ENCODE measurements at places on chromosomes 7 and 10.

DNA sequence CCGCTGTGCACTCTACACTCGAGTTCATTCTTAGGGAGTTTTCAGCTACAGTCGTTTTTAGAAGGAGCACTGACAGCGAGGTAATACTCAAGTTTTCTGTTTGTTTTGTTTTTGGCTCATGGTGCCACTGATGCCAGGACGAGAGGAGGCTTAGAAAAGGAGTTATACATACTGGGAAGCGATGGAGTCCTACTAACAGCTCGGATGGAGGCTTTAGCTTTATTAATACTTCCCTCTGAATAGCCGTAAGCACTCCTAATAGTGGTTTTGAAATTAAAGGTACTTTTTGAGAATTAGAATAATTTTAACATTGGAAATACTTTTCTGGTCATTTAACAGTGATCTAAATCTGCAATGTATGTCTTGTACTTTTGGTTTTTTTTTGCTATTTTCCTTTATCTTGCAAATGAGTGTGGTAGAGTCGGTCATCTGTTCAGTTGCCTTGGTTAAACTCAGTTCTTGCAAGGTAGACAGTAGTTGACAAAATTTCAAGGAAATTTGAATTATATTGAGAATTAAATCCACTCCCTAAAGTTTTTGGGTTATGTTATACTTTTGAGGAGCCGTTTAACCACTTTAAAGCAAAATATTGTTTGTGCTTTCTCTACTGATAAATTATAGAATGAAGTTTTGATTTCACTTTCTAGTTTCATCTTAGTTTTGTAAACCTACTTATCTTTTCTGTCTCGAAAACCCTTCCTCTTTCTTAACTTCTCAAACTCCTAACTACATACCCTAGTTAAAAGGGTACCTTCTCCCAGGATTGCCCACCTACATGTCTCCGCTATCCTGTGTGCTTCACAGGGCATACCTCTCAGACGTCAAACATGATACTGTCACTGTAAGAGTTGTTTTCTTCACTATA lies 1.5 kb downstream of the HBP1 start:
- DNase-seq = no peak

GRCh38 chr10:101691081-101691480 lies 3.9 kb downstream of the FBXW4 start:
- no peak for DNase-seq

DNA sequence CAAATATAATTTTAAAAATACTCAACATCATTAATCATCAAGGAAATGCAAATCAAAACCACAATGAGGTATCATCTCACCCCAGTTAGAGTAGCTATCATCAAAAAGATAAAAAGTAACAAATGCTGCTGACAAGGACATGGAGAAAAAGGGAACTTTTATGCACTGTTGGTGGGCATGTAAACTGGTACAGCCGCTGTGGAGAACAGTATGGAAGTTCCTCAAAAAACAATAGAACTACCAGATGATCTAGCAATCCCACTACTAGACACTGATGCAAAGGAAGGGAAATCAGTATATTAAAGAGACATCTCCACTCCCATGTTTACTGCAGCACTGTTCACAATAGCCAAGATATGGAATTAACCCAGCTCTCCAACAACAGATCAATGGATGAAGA lies 384.5 kb downstream of the PLXDC2 start:
- no peak for DNase-seq

GRCh38 chr10:11231285-11231684 lies 213.6 kb downstream of the CELF2 start:
- no peak for DNase-seq

GRCh38 chr10:297567-297966 lies 162.3 kb downstream of the ZMYND11 start:
- DNase-seq = no peak

- peak; percentile 93 for DNase-seq
Observed at GRCh38 chr7:92778972-92779371, 57.4 kb downstream of the CDK6 start.

DNA sequence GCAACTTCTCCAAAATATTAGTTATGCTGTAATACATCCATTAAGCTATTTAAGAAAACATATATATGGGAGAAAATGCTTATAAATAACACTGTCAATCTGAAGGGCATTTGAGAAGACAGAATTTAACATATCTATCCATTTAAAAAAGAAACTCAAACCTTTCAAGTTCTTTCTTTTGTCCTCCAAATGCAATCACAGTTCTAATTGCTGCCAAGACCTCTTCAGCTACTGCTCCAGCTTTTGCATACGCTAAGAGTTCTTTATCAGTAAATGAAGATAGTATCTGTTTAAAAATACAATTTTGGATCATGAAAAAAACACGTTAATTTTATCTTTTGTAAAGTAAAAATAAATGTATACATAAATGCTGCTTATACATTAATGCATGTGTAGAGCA lies 39.6 kb downstream of the ABCB1 start:
- no peak for DNase-seq

DNA sequence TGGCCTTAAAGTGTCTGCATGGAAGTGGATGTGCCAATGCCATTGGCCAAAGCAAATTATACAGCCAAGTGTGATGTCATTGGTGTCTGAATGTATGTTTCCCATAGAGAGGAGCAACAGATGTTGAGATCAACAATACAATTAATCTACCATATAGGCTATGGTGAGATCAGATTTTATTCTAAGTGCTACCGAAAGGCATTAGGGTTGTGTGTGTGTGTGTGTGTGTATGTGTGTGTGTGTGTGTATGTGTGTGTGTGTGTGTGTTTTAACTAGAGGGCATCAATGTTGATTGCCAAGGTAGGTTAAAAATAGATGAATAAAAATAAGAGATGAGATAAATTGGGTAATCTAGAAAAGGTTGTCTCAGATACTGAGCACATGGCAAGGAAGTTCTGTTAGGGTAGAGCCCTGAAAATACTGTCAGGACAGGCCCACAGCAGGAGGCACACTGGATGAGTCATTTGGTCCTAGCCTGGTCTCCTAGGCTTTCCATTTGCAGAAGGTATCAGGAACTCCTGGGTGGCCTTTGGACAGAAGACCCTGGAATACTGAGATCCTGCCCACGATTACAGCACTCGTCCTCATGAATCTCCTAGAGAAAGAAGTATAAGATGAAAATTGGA lies 446.0 kb upstream of the PODXL start:
- DNase-seq = peak; percentile 4

DNA sequence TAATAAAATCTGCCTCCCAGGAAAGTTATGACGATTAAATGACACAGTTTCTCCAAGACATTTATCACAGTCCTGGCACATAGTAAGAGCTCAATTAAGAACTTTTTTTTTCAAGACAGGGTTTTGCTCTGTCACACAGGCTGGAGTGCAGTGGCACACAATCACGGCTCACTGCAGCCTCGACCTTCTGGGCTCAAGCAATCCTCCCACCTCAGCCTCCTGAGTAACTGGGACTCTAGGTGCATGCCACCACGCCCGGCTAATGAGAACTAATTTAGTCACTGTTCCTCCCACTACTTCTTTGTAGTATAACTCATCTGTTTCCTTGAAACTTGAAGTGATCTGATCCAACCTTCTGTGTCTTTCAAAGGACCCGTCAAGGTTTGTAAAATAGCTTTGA lies 42.2 kb upstream of the MXI1 start:
- DNase-seq = no peak

GRCh38 chr7:100745184-100745583 lies 11.8 kb downstream of the ZAN start:
- DNase-seq = no peak

GRCh38 chr10:33102071-33102470 lies 144.0 kb upstream of the ITGB1 start:
- DNase-seq = no peak

- no peak for DNase-seq
Observed at GRCh38 chr10:772227-772637, 82.8 kb upstream of the DIP2C start.

DNA sequence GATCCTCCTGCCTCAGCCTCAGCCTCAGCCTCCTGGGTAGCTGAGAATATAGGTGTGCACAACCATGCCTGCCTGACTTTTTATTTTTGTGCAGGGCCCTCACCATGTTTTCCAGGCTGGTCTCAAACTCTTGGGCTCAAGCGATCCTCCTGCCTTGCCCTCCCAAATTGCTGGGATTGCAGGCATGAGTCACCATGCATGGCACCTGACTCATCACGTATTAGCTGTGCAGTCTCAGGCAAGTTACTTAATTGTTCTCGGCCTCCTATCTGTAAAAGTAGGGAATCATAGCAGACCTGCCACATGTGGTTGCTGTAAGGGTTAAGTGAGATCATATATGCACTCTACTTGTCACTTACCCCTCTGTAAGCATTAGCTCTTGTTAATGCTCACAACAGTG lies 117.2 kb downstream of the ANLN start:
- peak; percentile 68 for DNase-seq

- DNase-seq = no peak
Observed at GRCh38 chr7:109950821-109951564, 1139.9 kb upstream of the LRRN3 start.

DNA sequence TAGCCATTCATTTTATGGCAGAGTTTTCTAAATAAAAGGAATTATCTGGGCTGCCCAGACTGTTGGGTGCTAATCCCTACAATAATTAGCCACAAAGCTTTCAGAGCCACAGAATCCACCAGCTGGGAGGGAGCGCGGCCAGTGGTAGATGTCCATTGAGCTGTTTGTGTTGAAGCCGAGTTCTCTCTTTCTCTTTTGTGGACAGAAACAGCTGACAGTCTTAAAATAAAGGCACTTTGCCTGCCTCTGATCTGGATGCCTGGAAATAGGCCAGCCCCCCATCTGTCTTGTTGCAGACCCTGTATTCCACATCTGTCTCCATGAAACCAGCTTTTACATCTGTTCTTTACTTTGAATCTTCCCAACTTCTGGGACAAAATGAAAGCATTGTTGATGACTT lies 66.1 kb downstream of the MTPN start:
- no peak for DNase-seq

GRCh38 chr7:94975336-94975735 lies 67.9 kb downstream of the PPP1R9A start:
- DNase-seq = peak; percentile 12

GRCh38 chr10:97140049-97140846 lies 45.5 kb downstream of the SLIT1 start:
- DNase-seq = no peak

- no peak for DNase-seq
Observed at GRCh38 chr10:69960606-69960987, 92.0 kb upstream of the MACROH2A2 start.

DNA sequence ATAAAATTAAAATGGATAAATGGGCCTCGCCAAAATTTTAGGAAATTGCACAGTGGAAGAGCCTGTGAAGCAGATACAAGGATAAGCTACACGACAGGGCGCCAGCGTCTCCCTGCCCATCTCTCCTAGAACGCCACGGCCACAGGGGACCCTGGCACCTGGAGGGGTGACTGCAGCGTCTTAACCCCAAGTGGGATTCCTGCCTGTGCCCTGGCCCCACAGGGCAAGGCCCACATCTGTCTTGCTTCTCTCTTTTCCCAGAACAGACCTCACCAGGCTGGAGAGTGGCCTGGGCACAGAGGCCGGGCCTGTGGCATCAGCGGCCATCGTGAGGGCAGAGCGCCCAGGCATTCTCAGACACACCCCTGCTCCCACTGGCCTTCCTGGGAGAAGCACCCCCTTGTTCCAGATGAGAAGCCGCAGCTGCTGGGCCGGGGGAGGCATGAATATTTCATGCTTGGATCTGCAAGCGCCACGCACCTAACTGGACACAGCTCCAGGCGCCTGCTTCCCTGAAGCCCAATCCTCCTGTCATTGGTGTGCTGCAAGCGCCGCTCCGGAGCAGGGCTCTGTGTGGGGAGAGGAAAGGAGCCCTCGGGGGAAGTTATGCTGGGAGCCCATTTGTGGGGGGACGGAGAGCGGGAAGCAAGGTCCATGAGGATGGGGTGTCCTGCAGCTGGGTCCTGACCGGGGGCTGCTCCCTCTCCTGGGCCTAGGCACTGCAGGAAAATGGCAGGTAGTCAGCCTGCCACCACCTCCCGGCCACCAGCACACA lies 153.5 kb downstream of the ELFN1 start:
- DNase-seq = no peak

DNA sequence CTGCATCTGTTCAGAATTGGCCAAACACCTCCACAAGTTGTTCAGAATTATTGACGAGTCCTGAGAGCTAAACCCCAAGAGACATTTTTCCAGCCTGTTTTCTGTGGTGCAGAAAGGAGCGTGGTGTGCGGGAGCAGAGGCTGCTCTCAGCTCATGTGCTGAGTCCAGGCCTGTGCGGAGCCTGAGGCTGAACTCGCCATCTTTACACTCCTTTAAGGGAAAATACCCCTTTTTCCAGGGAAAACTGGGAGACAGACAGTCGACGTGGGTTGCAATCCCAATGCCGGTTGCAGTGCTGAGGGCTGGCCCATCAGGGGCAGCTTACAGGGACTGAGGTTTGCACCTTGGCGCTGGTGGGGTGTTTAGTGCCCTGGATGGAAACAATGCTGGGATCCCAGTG lies 112.2 kb downstream of the ADARB2 start:
- no peak for DNase-seq

DNA sequence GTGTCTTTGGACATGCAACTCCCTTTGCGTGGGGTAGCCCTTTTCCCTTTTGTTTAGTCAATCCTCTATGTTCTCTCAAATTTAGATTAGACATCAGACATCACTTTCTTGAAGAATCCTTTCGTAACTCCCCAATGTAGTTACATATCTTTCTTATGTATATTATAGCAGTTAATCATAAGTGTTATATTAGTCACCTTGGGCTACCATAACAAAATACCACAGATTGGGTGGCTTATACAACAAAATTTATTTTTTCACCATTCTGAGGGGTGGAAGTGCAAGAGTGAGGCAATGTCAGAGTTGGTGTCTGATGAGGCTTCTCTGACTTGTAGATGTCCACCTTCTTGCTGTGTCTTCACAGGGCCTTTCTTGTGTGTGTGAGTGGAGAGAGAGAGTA lies 105.7 kb downstream of the PHTF2 start:
- no peak for DNase-seq

DNA sequence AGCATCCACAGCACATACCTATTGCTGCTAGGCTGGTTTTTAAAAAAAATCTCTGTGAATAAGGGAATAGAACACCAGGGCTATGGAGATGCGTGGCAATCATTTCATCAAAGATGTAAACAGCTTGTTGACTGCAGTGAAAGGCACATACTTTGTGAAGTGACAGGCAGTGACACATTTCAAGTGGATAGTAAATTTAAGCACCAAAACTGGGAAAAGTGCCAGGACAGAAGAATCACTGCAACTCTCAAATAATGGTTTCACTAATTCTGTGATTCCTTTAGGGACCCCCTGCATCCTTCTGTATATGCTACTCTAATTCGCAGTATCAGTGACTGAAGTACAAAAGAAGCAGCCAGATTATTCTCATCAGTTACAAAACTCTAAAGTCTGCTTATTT lies 145.2 kb upstream of the KLF14 start:
- DNase-seq = no peak

All from MCF 10A (cell line).